ENCODE measurements at places on chromosomes 4 and X.

DNA sequence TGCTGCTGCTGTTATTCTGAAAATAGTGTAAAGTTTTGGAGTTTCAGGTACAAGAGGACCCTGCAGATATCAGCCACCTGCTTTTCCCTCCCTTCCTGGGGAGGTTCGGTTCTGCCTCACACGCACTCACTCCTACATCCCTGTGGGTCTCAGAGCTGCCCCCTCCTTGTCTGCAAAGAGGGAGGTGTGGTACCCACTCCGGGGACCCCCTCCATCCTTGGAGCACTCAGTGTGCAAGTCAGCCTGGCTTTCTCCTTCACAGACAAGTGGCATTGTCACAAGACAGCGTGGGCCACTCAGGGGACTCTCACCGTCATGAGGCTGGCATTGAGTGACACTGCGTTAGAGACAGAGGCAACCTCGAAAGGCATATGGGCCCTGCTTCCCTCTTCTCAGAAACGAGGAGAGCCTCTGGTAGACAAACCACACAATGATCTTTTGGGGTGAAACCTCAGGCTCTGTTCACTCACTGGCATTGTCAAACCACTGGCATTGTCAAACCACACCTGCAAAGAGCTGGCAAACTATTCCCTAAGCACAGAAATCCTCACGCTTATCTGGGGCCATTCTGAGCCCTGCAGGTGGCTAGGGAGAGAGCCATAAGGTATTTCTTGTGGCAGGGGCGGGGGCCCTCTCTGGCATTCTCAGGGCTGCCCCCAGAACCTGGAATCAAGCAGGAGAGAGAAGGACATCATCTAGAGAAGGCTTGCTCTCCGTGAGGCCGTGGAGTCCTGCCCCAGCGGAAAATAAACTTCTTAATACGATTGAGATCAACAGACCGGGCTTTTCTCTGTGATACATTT is 285.0 kb downstream of the SHOX start:
- no peak for DNase-seq

- no peak for DNase-seq
Measured at GRCh38 chr4:166274136-166274761, 401.2 kb downstream of the TLL1 start.

GRCh38 chrX:35743331-35743730 is 54.8 kb upstream of the MAGEB16 start:
- no peak for DNase-seq

GRCh38 chr4:94595880-94596483 is 144.2 kb downstream of the PDLIM5 start:
- DNase-seq = no peak

- no peak for DNase-seq
Measured at GRCh38 chrX:39907964-39908661, 189.6 kb downstream of the BCOR start.

DNA sequence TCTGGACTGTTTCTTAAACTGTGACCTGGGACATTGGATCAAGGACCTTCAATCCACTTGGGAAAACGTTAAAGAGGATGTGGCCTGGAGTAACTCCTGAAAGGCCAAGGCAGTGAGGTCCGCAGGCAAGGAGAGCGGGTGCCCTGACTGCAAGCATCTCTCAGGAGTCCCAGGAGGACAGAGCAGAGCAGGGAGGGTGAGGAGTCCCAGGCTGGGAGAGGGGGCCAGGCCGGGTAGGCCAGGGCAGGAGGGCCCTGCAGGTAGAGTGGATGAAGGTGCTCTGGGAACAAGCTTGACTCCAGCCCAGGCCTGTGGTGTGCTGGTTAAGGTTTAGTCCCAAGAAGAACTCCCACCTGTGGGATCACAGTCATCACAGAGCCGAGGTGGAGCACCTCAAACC is 13.8 kb downstream of the PNMA6E start:
- no peak for DNase-seq

- no peak for DNase-seq
Measured at GRCh38 chr4:32161392-32161791, 1441.2 kb downstream of the PCDH7 start.

GRCh38 chr4:25991340-25991739 is 77.3 kb downstream of the SMIM20 start:
- no peak for DNase-seq

GRCh38 chrX:40855932-40856515 is 120.7 kb upstream of the MED14 start:
- DNase-seq = no peak

DNA sequence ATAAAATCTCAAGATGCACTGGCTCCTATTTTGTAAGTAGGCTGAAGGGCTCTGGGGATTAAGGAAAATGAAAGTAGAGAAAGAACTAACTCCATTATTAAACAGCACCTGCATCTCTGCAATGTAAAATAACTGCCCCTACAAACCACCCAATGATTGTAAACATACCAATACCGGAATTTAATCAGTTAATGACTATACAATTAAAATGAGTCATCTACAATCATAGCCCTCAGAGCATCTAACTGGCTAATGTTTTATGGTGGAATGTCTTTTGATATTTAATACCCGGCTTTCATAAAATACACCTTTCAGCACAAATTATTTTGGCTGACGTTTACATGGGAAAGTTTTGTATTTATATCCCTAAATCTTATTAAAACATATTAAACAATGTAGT is 142.3 kb downstream of the PAPSS1 start:
- no peak for DNase-seq

DNA sequence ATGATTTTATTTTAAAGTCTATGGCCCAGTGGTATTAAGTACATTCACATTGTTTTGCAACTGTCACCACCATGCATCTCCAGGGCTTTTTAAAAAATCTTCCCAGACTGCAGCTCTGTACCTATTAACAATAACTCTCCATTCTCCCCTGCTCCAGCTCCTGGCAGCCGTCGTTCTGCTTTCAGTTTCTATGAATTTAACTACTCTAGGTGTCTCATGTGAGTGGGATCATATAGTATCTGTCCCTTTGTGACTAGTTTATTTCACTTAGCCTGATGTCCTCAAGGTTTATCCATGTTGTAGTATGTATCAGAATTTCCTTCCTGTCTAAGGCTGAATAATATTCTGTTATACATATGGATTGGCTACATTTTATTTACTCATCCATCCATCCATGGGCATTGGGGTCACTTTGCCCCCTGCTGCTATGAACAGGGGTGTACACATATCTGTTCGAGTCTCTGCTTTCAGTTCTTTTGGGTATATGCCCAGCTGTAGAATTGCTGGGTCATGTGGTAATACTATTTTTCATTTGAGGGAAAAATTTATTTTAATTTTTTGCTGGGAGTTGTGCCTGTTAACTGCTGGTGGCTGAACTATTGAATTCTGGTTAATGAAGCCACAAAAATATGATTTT is 131.3 kb downstream of the ARHGAP10 start:
- no peak for DNase-seq

DNA sequence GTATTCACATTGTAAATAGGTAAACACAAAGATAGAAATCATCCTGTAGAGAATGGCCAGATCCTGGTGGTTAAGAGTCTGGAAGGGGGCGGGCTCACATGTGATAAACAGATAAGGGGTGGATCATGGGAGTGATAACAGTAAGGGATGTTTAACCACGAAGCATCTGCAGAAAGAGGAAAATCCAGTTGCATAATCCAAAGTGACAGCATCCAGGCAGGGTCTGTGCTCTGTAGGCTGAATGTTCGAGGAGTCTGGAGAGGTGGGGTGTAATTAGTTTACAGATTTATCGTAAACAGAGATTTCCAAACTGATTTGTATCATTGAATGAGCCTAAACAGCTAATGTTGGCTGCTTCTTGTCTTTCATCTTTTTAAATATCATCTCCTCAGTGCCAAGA is 1009.8 kb upstream of the SLIT2 start:
- no peak for DNase-seq

GRCh38 chrX:10986616-10987015 is 124.5 kb upstream of the HCCS start:
- no peak for DNase-seq

- no peak for DNase-seq
Measured at GRCh38 chrX:6983207-6983955, 164.1 kb upstream of the STS start.

DNA sequence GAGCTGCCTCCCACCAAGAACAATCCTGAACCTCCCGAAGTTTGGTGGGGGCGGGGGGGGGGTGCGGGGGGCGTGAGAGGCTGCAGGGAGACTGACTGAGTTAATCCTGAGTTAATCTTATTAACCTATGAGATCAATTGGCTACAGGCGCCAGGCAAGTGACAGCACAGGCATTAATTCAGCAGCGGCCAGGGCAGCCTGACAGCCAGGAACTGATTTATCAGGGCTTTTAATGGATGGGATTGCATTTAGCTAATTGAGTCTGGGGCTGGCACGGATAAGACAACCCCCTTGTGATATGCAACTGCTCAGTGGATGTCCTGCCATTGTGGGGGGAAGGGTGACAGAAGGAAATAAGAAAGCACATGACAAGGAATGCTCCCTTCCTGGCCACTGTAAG is 16.3 kb downstream of the RTL5 start:
- no peak for DNase-seq

- no peak for DNase-seq
Measured at GRCh38 chr4:116531870-116532269, 553.5 kb downstream of the TRAM1L1 start.

GRCh38 chr4:61628727-61629126 is 428.6 kb downstream of the ADGRL3 start:
- no peak for DNase-seq

GRCh38 chr4:108744307-108744706 is 18.5 kb downstream of the ETNPPL start:
- no peak for DNase-seq

GRCh38 chr4:151540728-151541388 is 131.9 kb downstream of the FHIP1A start:
- no peak for DNase-seq

GRCh38 chrX:100995469-100995868 is 26.0 kb downstream of the ARL13A start:
- peak; percentile 2 for DNase-seq

DNA sequence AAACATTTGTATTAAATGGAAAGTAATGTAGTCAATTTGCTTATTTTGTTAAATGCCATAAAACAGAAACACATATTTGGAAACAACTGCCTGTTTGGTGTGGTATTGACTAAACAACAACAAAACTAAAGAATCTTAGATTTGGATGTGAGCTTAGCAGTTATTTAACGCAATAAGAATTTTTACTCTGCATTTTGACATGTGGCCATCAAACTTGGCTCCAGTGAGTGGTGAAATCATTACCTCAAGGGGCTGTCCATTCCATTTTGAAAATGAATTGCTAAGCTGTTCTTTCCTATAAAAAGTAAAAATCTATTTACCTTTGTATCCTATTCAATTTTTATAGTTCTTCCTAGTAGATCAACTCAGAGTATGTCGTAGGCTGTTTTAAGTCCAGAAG is 84.2 kb downstream of the DKK2 start:
- no peak for DNase-seq

GRCh38 chr4:185651137-185651677 is 115.9 kb upstream of the PDLIM3 start:
- DNase-seq = no peak

- DNase-seq = no peak
Measured at GRCh38 chr4:141680060-141680459, 43.7 kb downstream of the IL15 start.

DNA sequence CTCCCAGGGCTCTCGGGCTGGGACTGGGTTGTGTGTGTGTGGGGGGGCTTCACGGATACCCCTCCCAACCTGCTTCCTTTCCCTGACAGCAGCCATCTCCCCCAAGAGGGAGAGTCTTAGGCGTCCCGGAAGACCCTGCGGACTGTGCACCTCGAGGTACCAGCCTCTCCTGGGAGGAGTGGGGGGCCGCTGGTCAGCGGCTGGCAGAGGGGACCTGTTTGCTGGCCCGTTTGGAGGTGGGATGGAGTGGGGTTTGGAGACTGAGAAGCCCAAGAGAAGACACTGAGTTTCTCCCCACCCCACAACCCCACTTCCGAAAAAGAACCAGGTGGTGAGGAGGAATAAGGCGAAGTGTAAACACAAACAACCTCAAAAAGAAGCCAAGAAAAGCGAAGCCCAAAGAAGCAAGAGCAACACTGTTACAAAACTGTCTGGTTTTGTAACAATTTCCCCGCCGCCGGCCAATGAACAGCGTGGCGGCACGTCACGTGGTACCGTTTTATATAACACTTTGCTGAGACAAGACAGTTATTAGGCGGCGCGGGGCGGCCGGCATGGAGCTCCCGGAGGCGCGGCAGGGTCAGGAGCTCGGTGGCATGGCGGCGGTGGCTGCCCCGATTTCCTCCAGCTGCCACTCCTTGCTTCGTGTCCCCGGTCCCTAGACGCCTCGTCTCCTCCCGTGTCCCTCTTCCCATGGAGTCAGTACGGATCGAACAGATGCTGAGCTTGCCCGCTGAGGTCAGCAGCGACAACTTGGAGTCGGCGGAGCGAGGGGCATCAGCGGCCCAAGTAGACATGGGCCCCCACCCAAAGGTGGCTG is at the start of gene LONRF3:
TSS of gene LONRF3 (plus strand) at position 531 of the 820 bp plus-strand sequence. CDS start at position 694, 163 bp downstream.
- DNase-seq = peak; percentile 36

DNA sequence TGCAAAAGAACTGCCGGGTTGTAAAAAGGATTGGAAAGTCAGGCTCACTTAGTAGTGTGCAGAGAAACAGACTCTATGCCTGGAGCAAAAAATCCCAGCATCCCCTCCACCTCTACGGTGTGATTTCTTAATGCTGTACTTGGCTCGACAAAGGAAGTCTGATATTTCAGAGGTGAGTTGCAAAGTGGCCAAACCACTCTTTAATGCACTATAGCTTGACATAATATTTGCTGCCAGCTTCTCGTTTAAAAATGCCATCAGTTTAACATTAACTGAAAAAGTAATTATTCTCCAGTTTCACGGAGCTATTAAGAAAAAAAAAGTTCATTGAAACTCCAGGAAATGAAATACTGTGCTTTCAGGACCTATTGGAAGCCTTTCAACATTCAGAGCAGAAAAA is 448.3 kb upstream of the ZFP42 start:
- no peak for DNase-seq

GRCh38 chrX:9340598-9341290 is 124.1 kb upstream of the TBL1X start:
- no peak for DNase-seq

- no peak for DNase-seq
Measured at GRCh38 chr4:177964061-177964460, 521.8 kb upstream of the AGA start.

- DNase-seq = no peak
Measured at GRCh38 chr4:8548731-8549351, 31.4 kb upstream of the GPR78 start.

- no peak for DNase-seq
Measured at GRCh38 chr4:60590116-60590515, 610.0 kb upstream of the ADGRL3 start.

DNA sequence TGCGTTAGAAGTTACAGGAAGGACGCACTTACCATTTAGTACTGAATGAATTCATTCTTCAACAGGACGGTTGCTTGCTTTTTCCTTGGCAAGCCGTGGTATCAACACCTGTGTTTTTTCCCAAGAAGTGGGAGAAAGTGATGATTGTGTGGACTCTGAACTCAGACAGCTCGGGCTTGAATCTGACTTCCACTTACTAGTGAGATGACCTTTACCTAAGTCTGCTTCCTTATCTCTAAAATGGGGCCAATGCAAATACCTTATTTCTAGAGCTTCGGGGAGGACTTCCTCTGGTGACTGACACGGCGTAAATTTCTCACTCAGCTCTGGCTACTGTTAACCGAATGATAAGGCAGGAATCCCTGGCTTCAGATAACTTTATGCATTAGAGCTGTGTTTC is 146.8 kb upstream of the RBPJ start:
- DNase-seq = no peak
